ENCODE measurements at places on chromosomes 2 and 18.
A peak's percentile ranks its signal among the peaks of the same experiment; 100 is the strongest.

DNA sequence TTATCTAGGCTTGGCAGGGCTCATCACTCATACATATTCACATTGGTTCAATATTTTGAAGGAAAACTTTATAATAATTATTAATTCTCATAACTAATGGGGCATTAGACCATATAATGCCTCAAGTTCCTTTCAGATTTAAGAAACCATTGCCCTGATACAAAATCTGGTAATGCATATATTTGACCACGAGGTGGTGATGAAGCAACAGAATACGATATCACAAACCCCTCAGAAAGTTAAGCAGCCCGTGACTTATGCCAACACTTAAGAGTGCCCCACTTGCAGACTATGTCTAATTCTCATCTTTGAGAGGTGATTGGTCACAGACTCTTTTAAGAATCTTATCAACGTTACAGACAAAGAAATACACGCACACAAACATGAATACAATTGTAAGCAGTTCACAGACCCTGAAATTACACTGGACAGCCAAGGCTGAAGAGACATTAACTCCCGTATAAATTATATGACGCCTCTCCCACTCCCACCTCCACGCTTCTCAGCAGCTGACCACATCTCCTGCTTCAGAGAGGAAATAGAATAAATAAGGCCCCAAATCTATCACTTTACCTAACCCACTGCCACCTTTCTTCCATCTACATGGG lies 20.7 kb upstream of the DNAH6 start:
- DNase-seq = no peak

GRCh38 chr18:35581898-35582641 lies 530 bp downstream of the GALNT1 start:
- DNase-seq = peak; percentile 22

- no peak for DNase-seq
These were observed 117.7 kb downstream of the EN1 start for GRCh38 chr2:118729760-118730159.

DNA sequence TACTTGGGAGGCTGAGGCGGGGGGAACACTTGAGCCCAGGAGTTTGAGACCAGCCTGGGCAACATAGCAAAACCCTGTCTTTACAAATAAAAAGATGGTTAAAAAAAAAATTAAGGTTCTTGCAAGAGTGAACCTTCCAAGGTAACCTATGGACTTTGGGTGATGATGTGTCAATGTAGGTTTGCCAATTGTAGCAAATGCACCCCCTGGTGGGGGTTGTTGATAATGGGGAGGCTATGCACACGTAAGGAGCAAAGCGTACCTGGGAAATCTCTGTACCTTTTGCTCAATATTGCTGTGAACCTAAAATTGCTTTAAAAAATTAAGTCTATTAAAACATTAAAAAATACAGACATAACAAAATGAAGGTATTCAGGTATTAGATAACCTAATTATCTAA lies 70.4 kb downstream of the CWC22 start:
- peak; percentile 10 for DNase-seq

DNA sequence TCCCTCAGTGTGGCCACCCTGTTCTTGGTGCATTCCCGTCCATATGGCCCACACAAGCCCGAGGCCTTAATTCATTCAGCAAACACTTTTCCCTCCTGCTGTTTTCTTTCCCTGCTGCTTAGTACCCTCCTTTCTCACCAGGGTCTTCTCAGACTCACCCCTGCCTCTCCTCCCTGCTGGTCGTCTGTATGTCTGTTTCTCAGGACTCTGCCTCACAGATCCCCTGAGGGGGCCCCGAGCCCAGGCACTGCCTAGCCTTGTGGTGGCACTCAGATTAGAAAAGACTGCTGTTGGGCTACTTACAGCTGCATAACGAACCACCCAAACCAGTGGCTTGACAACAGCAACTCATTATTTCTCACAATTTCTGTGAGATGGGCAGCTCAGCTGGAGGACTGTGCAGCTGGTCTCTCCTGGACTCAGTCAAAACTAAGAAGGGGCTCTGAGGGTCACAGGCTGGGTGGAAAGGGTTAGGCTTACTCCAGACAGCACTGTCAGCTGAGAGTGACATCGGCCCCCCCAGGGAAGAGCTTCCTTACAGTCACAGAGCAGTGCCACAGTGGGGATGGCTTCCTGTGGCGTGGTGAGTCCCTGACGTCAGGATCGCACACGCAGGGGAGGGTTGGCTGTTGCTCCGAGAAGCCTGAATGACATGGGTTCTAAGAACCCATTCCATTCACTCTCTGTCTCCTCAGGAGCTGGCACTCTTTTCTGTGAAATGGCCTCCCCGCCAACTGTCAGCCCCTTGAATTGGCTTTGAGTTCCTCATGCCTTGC lies 139.0 kb downstream of the UXS1 start:
- no peak for DNase-seq

- no peak for DNase-seq
These were observed 211.0 kb downstream of the PIK3C3 start for GRCh38 chr18:42165922-42166513.
